Mesenchymal stem cell (in vitro differentiated cells and primary cell): ENCODE measurements at places on chromosomes 16 and 17.

DNA sequence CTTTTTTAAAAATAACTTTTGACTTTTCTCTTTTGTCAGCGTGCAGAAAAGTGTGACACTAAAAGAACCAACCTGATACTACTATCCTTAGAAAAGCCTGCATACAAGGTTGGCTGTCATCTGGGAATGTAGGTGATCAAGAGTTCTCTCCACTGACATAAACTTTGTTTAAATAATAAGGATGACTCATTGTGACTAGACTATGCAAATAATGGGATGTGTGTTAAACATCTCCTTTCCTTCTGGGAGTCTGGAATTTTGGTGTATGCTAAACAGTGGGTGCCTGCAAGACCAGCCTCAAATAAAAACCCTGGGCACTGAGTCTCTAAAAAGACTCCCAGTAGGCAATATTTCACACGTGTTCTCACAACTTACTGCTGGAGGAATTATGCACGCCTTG, 373.4 kb downstream of the CNTNAP4 start:
- H3K27me3 ChIP-seq = no peaks in the 10 kb centered on the region
- no peaks in the 10 kb centered on the region for H3K4me1 ChIP-seq
- peak; percentile 24 for DNase-seq
- no peaks in the 10 kb centered on the region for H3K36me3 ChIP-seq
- H3K4me3 ChIP-seq = no peak overlapping the region

GRCh38 chr16:30621765-30622164, 11.6 kb upstream of the ZNF689 start:
- H3K27me3 ChIP-seq = peaks cover 3% of the 10 kb centered on the region
- no peak for DNase-seq
- H3K4me1 ChIP-seq = peaks cover 5% of the 10 kb centered on the region
- H3K27ac ChIP-seq = no peak overlapping the region
- H3K36me3 ChIP-seq = no peaks in the 10 kb centered on the region
- H3K4me3 ChIP-seq = no peak overlapping the region

DNA sequence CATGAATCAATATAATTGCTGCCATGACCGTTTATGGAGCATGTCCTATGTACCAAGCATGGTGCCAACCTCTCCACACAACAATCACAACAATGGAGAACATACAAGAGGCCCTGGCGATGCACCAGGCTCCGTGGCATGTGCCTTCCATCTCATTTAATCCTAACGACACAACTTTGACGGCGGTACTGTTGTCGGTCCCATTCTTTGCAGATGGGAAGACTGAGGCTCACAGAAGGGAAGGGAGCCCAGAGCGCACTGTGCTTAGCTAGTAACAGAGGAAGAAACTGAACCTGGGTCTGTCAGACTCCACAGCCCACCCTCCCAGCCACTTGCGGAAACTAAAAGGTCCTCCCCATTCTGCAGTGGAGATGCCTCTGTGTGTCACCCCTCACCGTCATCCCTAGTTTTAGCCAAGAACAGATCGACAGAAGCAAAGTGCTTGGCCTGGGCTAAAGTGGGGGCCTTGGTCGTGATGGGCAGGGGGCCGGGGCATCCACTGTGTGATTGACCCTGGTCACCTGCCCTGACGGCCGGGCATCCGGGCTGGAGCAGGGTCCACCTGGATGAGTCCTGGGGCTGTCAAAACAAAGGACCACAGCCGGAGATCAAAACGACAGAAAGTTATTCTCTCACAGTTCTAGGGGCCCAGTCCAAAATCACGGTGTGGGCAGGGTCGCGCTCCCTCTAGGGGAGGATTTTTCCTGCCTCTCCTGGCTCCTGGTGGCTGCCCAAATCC, 183.9 kb downstream of the C16orf95 start:
- no peaks in the 10 kb centered on the region for H3K36me3 ChIP-seq
- DNase-seq = no peak
- peaks cover 24% of the 10 kb centered on the region for H3K4me1 ChIP-seq
- peak overlapping the region; percentile 13 for H3K27ac ChIP-seq

- H3K4me1 ChIP-seq = peaks cover 33% of the 10 kb centered on the region
- H3K27ac ChIP-seq = peak overlapping the region; percentile 2
- peaks cover 10% of the 10 kb centered on the region for H3K36me3 ChIP-seq
These were observed 27.2 kb downstream of the ABCC3 start for GRCh38 chr17:50661795-50662391.

GRCh38 chr17:4008441-4009185, 44.4 kb upstream of the ATP2A3 start:
- peaks cover 66% of the 10 kb centered on the region for H3K36me3 ChIP-seq
- H3K4me1 ChIP-seq = peaks cover 3% of the 10 kb centered on the region
- H3K27me3 ChIP-seq = no peaks in the 10 kb centered on the region
- H3K27ac ChIP-seq = no peak overlapping the region
- no peak overlapping the region for H3K4me3 ChIP-seq

DNA sequence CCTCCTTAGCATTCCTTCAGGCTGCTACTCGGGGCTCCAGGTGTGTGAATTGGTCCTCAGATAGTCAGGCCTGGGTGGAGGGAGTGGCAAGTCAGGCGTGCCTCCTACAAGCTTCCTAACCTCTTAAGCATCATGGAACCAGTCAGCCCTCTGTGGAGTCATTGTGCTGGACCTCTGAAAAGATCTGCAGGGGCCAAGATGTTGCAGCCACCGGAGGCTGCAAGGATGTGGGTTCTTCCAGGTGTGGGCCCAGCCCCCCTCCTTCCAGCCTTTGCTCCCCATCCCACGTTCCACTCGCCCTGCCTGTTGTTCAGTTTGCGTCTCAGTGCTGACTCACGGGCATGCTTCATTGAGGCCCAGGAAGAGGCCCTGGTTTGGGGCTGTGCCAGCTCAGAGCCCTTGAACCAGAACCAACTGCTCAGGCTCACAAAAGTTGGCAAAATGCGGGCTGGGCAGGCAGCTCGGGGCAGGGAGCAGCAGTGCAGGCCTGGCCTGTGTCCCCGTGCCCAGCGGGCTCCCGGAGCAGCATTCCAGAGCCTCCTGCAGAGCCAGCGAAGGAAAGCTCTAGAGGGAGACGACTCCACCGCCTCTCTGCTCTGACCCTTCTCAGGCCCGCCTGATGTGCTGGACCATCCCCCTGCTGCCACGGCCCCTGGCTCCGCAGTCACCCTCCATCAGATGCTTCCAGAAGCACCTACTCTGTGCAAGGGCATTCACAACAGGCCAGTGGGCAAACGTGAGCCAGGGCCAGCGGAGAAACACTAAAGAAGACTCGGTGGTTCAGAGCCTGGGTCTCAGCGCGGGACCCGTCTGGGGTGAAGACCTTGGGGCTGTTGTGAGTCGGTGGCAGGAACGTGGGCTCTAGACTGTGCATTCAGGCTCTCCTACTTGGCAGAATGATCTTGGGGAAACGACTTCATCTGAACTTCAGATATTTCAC, 7.5 kb downstream of the LDHD start:
- peak overlapping the region; percentile 77 for H3K27ac ChIP-seq
- H3K4me1 ChIP-seq = peaks cover 45% of the 10 kb centered on the region
- H3K36me3 ChIP-seq = peaks cover 38% of the 10 kb centered on the region
- H3K4me3 ChIP-seq = peak overlapping the region; percentile 34
- H3K27me3 ChIP-seq = peaks cover 12% of the 10 kb centered on the region
- DNase-seq = peak; percentile 83

GRCh38 chr16:68229431-68230175, 6.3 kb downstream of the ESRP2 start:
- H3K4me1 ChIP-seq = peaks cover 8% of the 10 kb centered on the region
- H3K27me3 ChIP-seq = peaks cover 2% of the 10 kb centered on the region
- peaks cover 30% of the 10 kb centered on the region for H3K36me3 ChIP-seq
- no peak overlapping the region for H3K4me3 ChIP-seq
- peak; percentile 69 for DNase-seq

DNA sequence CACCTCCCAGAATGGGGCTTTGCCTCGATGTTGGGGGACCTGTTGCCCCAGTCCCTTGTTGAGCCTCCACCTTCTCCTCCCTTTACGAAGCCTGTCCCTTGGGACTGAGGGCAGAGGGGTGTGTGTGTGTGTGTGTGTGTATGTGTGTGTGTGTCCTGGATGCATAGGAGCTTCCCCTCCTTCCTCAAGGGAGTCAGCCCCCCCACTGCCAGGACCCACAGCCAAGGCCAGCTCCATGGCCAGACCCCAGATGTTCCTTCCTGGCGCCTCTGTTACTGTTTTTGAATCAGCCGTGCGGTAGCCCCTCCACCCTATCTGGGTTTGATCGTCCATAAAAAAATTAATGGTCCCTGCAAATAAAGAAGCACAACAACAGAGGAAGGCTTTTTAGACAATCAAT, 17.7 kb upstream of the DOK4 start:
- H3K27me3 ChIP-seq = peaks cover 72% of the 10 kb centered on the region
- H3K36me3 ChIP-seq = no peaks in the 10 kb centered on the region
- no peak overlapping the region for H3K27ac ChIP-seq
- H3K4me1 ChIP-seq = peaks cover 16% of the 10 kb centered on the region
- H3K4me3 ChIP-seq = no peak overlapping the region

DNA sequence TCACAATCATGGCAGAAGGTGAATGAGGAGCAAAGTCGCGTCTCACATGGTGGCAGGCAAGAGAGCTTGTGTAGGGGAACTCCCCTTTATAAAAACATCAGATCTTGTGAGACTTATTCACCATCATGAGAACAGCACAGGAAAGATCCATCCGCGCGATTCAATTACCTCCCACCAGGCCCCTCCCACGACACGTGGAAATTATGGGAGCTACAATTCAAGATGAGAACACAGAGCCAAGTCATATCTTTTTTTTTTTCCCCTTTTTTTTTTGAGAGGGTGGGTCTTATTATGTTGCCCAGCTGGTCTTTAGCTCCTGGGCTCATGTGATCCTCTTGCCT, 60.0 kb downstream of the RPTOR start:
- H3K4me1 ChIP-seq = no peaks in the 10 kb centered on the region
- DNase-seq = no peak
- H3K27me3 ChIP-seq = no peaks in the 10 kb centered on the region

DNA sequence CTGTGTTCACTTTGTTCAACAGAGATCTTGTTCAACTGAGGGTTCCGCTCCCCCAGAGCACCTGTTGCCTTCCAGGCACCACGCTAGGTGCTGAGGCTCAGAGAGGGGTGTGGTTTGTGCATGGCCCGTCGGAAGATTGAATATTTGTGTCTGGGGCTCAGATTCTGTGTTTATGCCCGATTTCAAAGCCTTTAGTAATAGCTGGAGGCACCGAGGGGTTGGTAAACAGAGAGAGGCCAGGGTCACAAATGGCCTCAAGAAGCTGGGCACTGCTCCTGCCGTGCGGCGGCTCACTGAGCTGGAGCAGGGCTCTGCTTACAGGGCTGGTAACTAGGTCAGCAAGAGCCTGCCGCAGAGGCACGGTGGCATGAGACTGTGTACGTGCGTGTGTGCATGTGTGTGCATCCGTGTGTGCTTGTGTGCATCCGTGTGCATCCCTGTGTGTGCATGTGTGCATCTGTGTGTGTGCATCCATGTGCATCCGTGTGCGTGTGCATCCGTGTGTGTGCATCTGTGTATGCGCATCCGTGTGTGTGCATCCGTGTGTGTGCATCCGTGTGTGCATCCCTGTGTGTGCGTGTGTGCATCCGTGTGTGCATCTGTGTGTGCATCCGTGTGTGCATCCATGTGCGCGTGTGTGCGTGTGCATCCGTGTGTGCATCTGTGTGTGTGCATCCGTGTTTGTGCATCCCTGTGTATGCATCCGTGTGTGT, 5.4 kb downstream of the ITGAE start:
- no peak for DNase-seq
- H3K27ac ChIP-seq = no peak overlapping the region
- H3K4me3 ChIP-seq = no peak overlapping the region
- H3K27me3 ChIP-seq = no peaks in the 10 kb centered on the region

DNA sequence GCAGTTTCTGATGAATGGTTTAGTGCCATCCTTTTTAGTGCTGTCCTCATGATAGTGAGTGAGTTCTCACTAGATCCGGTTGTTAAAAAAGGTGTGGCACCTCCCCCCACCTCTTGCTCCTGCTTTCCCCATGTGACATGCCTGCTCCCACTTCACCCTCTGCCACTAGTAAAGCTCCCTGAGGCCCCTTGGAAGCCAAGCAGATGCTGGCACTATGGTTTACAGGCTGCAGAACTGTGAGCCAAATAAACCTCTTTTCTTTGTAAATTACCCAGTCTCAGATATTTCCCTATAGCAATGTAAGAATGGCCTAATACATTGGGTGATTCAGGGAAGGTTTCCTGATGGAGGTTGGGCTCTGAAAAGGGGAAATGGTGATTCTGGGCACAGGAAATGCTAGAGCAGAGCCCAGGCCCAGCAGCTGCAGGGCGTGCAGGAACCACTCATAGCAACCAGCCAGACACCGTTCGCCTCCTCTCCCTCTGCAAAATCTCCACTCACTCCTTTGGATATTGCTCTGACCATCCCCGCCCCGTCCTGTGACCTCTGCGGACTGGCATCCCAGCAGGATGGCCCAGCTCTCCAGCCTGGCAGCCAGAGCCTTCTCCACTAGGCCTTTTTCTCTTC, 2.6 kb upstream of the ADORA2B start:
- peaks cover 18% of the 10 kb centered on the region for H3K4me1 ChIP-seq
- H3K27ac ChIP-seq = no peak overlapping the region
- H3K36me3 ChIP-seq = no peaks in the 10 kb centered on the region

DNA sequence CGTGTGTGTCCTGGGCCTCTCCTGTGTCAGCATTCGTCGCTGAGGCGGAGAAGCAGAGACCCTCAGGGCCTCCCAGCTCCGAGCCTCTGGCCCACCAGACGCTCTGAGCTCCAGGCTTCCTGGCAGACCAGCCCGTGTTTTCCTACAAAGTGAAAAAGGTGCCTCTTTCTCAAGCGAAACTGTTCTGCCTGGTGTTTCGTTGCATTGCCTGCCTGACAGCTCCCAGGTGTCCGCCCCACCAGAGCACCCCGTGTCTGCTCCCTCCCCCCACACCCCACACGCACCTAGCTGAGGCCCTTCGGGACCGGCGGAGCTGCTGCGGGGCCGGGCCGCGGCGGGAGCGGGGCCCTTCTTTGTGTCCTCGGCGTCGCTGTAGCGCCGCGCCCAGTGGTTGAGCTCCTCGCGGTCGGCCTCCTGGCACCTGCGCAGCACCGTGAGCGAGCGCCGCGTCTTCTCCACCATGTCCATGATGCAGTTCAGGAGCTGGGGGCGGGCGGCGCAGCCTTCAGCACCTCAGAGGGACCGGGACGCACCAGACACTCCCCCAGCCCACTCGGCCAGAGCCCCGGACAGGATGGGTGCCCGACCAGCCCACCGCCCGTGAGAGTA, 14.7 kb upstream of the PABPN1L start:
- H3K4me1 ChIP-seq = peaks cover 12% of the 10 kb centered on the region
- no peak for DNase-seq
- H3K27me3 ChIP-seq = peaks cover 15% of the 10 kb centered on the region
- no peak overlapping the region for H3K27ac ChIP-seq

GRCh38 chr16:75379911-75380847, 53.1 kb downstream of the CFDP1 start:
- H3K27ac ChIP-seq = peak overlapping the region; percentile 30
- peaks cover 8% of the 10 kb centered on the region for H3K4me1 ChIP-seq
- H3K27me3 ChIP-seq = no peaks in the 10 kb centered on the region
- H3K36me3 ChIP-seq = peaks cover 32% of the 10 kb centered on the region
- no peak for DNase-seq

GRCh38 chr17:1898332-1898731, 68.5 kb downstream of the RPA1 start:
- H3K27me3 ChIP-seq = no peaks in the 10 kb centered on the region
- no peaks in the 10 kb centered on the region for H3K4me1 ChIP-seq
- no peak overlapping the region for H3K4me3 ChIP-seq
- no peak overlapping the region for H3K27ac ChIP-seq
- DNase-seq = no peak
- peaks cover 32% of the 10 kb centered on the region for H3K36me3 ChIP-seq

GRCh38 chr16:27168790-27169189, 34.5 kb upstream of the KDM8 start:
- no peaks in the 10 kb centered on the region for H3K27me3 ChIP-seq
- no peak overlapping the region for H3K4me3 ChIP-seq
- DNase-seq = no peak
